ENCODE measurements at places on chromosomes 12 and 14. TPM values are rescaled to one million over a fixed set of nuclear protein-coding genes. Genes with fewer than 3 reads are reported as not detected.
A peak's percentile ranks its signal among the peaks of the same experiment; 100 is the strongest.

The PTGER2 gene
- polyA plus RNA-seq: 2.0 TPM

The IAPP gene
- polyA plus RNA-seq: not detected

DNA sequence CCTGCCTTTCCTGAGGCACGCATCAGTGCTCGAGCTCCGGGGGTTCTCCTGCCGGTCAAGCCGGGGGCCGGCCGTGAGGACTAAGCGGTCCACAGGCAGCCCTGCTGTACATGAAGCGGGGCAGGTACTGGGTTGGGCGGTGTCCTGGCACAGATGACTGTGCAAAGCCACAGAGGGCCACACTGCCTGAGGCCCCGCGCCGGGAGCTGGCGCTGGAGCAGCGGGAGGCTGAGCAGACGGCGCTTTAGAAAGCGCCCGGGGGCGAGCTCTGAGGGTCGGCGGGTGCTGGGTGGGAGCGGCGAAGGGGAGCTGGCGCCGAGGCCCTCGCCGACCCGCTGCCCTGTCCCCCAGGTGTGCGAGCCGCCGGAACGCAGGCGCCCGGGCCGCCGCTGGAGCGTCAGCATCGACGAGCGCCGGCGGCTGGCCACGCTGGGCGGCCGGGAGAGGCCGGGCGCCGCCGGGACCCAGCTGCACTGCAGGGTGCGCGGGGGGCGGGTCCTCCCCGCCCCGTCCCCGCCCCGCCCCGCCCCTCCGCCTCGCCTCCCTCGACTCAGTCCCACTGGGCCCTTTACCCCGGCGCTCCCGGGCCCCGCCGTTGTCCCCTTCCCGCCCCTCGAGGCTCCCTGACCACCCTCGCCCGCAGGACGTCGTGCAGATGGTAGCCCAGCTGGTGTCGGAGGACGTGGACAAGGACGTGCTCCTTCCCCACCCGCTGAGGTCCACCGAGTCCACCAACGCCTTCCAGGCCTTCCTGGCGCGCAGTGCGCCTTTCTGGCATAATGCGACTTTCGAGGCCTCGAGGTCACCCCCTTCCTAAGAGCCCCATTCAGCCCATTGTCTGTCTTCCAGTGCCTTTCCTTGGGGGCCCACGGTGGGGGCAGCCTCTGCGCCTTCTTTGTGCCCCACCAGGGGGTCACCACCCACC lies 8.3 kb upstream of the MTA1 start:
- no peak overlapping the region for H3K4me3 ChIP-seq
- no peaks in the 10 kb centered on the region for H3K36me3 ChIP-seq
- peaks cover 4% of the 10 kb centered on the region for H3K27me3 ChIP-seq

- no peak overlapping the region for H3K4me3 ChIP-seq
- no peaks in the 10 kb centered on the region for H3K36me3 ChIP-seq
- H3K4me1 ChIP-seq: no peaks in the 10 kb centered on the region
- H3K27me3 ChIP-seq: no peaks in the 10 kb centered on the region
- H3K27ac ChIP-seq: no peak overlapping the region
Measured at GRCh38 chr14:99349721-99350495, 77.9 kb upstream of the BCL11B start.

GRCh38 chr12:63915105-63915800 lies 70.8 kb downstream of the SRGAP1 start:
- no peaks in the 10 kb centered on the region for H3K27me3 ChIP-seq
- no peak overlapping the region for H3K4me3 ChIP-seq
- no peaks in the 10 kb centered on the region for H3K36me3 ChIP-seq
- peaks cover 14% of the 10 kb centered on the region for H3K4me1 ChIP-seq
- peak; percentile 54 for DNase-seq
- H3K27ac ChIP-seq: no peak overlapping the region
